ENCODE measurements at places on chromosomes 5 and 9.

- peak; percentile 55 for DNase-seq
Measured at GRCh38 chr9:120890320-120891244, 13.6 kb upstream of the PHF19 start.

- DNase-seq: no peak
Measured at GRCh38 chr9:102483651-102484050, 511.5 kb upstream of the CYLC2 start.

DNA sequence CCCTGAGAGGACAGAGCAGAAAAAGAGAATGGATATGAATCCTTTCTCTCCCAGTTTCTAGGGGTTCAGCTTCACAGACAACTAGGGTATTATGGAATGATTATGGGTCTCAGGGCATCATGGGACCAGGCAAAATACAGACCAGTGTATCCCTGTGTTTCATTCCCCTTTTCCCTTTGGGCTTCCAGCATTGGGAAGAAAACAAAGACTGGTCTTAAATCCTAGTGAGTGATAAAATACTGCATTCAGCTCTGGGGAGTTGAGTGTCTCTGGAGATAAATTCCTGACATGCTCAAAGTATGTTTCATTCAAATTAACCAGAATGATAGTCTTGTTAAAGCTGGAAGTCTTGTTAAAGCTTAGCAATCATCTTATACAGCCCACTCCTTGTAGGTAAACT lies 2.4 kb upstream of the POU4F3 start:
- no peak for DNase-seq

DNA sequence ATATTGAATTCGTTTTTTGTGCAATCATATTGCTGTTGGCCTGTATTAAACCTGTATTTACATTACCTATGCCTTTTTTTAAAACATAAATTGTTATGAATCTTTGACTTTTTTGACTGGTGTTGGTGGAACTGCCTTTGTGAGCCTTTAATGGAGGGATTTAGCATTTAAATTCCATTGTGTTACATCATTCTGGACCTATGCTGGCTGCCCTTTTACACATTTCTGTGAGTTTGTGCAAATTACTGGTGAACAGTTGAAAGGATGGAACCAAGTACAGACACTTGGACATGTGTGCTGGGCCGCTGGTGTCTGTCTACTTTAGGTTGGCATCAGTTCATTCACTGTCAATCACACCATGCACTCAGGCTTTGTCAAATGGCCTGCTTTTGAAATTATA lies 3.4 kb downstream of the SNX18 start:
- DNase-seq: no peak

- DNase-seq: no peak
Measured at GRCh38 chr9:103471241-103471640, 476.1 kb downstream of the CYLC2 start.

- no peak for DNase-seq
Measured at GRCh38 chr9:6565312-6565711, 80.2 kb downstream of the GLDC start.

DNA sequence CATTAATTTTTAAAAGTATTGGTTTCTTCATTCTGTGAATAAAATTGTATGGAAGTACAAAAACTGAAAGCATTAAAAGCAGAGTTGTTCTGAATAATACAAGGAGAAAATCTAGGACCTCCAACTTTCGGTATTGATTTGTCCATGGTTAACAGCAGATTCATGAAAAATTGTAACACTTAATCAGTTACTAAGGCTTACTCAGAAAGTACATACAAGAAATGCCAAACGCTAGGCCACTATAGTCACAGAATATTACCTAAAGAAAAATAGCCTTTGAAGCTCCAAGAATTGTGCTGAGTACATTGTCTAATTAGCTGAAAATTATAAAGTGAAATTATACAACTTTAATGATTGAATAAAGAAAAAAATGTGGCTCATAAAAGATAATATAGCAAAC lies 271.7 kb downstream of the PTPRD start:
- no peak for DNase-seq

DNA sequence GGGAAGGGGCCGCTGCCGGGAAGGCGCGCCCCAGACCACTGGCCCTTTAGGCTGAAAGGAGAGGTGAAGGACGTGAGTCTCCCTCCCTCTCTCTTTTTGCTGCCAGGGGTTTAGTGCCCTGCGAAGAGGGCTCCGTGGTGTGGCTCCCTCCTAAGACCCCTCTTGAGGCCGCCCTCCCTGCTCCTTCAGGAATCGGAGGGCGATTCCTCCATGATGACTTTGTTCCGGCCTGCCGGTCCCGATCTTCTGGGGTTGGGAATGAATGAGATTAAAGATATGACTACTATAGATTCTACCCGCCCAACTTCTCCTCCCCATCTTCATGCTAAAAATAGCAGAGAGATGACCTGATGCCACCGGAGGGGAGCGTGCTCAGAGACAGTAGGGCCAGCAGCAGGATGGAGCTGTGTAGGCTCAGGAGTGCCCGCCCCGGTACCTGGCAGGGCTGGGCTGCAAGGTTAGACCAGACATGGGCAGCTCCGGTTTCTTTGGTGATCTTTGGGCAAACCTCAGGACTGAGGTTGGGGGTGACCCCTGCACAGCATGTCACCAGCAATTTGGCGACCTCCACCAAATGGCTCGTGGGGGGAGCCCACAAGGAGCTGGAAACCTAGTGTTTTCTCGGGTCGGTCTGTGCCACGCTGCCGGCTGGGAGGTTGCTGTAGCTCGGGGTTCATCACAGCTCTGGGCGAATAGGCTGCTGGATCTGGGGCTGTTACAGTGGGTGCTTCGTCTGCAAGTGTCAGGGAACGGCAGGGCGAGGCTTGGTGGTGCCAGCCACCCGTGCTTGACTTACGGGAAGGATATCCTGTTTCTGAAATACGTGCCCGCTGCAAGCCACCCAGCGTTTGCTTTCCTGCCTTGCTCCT lies 1.7 kb downstream of the OLFM1 start:
- DNase-seq: no peak

- peak; percentile 9 for DNase-seq
Measured at GRCh38 chr5:59673438-59674058, 220.0 kb downstream of the PDE4D start.

GRCh38 chr5:138177941-138178515 lies 402 bp downstream of the BRD8 start:
- DNase-seq: no peak

- DNase-seq: no peak
Measured at GRCh38 chr9:90046317-90046861, 441.6 kb downstream of the GADD45G start.

DNA sequence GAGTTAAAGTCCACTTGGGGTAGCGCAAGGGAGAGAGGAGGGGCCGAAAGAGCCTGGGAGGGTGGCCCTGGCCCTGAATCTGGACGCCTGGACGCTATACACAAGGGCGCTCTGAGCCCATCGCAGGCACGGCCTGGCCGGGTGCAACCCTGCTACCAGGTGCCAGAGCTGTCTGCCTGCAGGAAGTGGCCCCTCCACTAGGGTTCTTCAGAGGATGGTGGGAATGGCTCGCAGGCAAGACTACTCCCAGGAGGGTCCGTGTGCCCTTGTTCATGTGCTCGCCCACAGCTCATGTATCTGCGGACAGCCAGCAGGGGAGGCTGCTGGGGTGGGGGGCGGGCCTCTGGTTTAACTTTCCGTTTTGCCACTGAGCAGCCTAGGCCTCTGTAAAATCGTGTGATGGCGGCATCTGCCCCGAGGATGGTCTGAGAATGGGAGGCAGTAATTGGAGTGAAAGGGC lies 1.4 kb upstream of the NKD2 start:
- DNase-seq: no peak

GRCh38 chr5:30343707-30344106 lies 849.8 kb upstream of the CDH6 start:
- no peak for DNase-seq

DNA sequence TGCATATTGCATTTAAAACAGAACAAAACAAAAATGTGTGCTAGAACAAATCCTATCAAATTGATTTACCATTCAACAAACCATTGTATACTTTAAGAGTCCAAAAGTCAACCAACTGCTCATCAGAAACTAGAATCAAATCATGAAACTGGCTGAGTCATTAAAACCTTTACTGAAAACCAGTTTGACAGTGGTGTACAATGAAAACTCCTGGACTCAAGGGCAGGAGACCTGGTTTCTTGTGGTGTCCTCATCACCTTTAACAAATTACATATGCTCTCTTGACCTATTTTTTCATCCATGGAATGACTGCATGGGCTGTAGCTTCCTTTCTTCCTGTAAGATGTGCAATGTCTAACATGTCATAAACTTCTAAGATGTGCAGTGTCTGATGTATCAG lies 315.3 kb upstream of the SLC30A5 start:
- DNase-seq: no peak

DNA sequence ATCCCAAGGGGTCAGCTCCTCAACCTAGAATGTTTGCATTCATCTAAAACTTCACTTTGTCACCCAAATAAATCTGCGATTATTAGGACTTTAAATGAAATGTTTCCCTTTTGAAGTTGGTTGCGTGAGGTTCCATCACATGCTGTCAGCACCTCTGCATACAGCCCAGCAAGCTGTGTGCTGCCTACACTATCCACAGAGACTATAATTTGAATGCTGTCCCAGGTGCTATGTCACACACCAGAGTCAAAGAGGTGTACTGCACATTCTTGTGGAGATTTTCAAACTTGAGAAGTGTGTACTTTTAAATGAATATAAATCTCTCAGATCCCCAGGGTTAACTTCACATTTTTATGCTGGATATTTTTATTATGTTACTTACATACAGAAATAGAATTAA lies 19.3 kb upstream of the CKS2 start:
- DNase-seq: no peak

DNA sequence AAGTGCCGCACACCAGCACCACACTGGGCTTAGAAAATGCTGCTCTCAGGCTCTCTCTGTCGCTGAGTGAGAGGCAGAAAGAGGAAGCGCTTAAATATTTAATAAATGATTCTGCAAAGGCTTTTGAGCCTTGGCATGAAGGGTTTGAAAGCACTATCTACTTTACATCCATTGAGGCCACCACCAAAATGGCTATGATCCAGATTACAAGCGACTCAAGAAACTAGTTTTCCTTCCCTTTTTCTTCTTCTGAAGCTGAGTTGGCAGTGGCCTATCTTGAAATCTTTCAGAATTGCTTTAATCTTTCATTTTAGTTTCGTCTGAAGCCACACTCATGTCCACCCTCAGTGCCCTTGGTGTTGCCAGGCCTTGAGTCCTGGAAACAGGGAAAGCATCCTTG lies 59.5 kb downstream of the EBF1 start:
- DNase-seq: no peak

GRCh38 chr9:134501761-134502265 lies 139.8 kb upstream of the COL5A1 start:
- DNase-seq: no peak

GRCh38 chr5:76841361-76841760 lies 8.5 kb upstream of the S100Z start:
- DNase-seq: no peak

- DNase-seq: no peak
Measured at GRCh38 chr9:124133727-124134126, 122.2 kb downstream of the LHX2 start.

DNA sequence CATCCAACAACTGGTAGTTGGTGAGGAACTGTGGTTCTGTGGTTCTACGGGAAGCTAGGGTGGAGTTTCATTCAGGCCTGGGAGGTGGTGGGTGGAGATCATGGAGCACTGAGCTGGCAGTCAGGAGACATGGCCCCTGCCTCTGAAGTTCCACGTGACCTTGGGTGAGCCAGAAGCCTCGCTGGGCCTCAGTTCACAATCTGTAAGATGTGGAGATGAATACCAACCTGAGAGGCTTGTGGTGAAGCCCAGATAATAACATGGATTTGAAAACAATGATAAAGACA lies 177.9 kb downstream of the MACROH2A1 start:
- DNase-seq: no peak

GRCh38 chr5:56595566-56595965 lies 219.8 kb upstream of the MAP3K1 start:
- DNase-seq: no peak

DNA sequence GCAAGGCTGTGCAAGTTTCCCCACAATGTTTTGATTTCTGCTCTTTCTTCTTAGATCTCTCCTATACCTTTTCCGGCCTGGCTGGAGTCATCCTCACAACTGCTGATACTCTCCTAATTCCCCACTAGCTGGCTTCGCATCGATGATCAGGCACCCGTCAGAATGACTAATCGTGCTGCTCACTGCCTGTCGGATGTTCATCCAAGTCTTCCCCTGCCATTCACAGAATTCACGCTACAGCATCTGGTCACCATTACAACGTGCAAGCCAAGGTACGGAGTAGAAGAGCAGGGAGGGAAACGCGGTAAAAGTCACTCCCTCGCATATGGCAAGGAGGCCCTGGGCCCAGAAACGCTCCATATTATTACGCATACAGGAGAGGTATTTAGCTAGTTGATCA lies 35.1 kb downstream of the CDH10 start:
- no peak for DNase-seq

- no peak for DNase-seq
Measured at GRCh38 chr5:145429170-145429569, 406.0 kb downstream of the PRELID2 start.

- DNase-seq: no peak
Measured at GRCh38 chr5:1655496-1656270, 131.9 kb upstream of the LPCAT1 start.

- DNase-seq: no peak
Measured at GRCh38 chr5:56565283-56565615, 250.1 kb upstream of the MAP3K1 start.

- DNase-seq: no peak
Measured at GRCh38 chr9:69455311-69455710, 130.3 kb downstream of the ENTREP1 start.

DNA sequence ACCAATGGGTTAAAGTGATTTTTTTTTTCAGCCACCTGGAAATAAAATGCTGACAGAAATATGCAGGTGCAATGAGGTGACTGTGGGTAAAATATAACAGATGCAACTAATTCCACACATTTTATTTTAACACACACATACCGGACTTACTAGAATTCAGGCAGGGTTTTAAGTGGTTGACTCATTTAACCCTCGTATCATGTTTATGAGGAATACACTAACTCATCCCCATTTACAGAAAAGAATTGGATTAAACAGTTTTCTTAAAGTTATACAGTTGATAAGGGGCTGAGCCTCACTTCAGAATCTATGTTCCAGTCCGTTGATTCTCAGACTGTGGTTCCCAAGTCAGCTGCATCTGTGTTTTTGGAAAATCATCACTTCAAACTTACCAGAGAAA lies 207.5 kb downstream of the CHSY3 start:
- DNase-seq: no peak

GRCh38 chr5:172531704-172532026 lies 77.3 kb upstream of the SH3PXD2B start:
- DNase-seq: no peak

- DNase-seq: no peak
Measured at GRCh38 chr9:117156771-117157535, 257.9 kb downstream of the ASTN2 start.

DNA sequence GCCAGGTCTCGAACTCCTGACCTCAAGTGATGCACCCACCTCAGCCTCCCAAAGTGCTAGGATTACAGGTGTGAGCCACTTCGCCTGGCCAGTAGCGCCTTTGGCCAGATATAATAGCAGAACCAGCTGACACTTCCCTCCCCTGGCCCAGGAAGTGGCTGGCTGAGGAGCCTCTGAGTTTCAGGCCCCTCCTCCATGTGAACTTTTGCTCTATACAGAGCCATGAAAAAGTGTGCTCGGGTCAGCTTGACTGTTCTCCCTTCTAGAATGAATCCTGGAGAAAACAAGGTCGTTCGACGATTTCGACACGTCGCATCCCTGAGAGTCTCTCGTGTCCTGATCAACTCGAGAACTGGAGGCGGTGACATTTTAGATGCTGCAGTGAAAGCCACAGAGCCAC lies 8.6 kb upstream of the ZDHHC12 start:
- DNase-seq: no peak

GRCh38 chr9:110947491-110948044 lies 90.7 kb downstream of the LPAR1 start:
- no peak for DNase-seq

Measured in activated CD4-positive, alpha-beta T cell treated with anti-CD3 and anti-CD28 coated beads, Interleukin-2, amount 50 U/mL, for 24 hours (primary cell).